GM23248 (cell line): ENCODE measurements at places on chromosomes 5 and 9. TPM values are rescaled to one million over a fixed set of nuclear protein-coding genes. Genes with fewer than 3 reads are reported as not detected.

Gene SOWAHA
- total RNA-seq: not detected in 2 replicates

GRCh38 chr5:107395632-107396350, 274.9 kb downstream of the EFNA5 start:
- no peak for DNase-seq

DNA sequence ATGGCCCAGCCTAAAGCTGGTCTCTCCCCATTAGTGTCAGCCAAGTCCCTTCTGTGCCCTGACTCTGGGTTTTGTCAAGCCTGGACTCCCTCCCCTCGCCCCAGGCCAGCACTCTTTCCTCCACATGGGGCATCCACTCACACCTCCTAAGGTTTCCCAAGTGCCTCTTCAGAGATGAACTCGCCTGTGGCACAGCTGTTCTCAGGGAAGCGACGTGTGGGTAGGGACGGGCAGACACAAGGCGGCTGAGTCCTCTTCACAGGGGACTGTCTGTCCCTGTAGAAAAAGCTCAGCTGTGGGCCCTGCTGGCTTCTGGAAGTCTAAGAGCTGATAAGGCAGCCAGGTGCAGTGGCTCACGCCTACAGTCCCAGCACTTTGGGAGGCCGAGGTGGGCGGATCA, 78.5 kb downstream of the CACNA1B start:
- DNase-seq: no peak

GRCh38 chr5:158313027-158313732, 454.2 kb upstream of the CLINT1 start:
- peak; percentile 43 for DNase-seq

Gene MORN5
- total RNA-seq: not detected in 2 replicates

DNA sequence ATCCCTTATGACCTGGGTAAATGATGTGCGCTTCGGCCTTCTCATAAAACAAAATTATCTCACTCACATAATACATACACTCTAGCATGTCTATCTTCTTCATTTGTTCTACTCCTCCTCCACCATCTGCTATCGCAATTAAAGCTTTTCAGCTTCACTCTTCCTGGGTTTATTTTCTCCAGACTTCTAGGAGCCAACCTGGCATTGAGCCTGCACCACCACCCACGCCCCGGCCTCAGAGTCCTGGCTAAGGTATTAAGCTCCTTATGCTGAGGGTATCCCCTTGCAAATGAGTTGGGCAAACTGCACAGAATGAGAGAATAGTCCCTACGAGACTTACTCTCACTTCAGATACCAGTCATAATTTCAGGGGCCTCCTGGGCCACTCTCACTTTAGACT, 236.1 kb upstream of the CDH12 start:
- DNase-seq: no peak

- no peak for DNase-seq
These were observed 690.4 kb upstream of the MEF2C start for GRCh38 chr5:89573345-89573744.

Gene OTULINL
- 1.3 TPM in 1 of 2 replicates, not detected in the other for total RNA-seq

GRCh38 chr9:137241490-137242268, 592 bp downstream of the TUBB4B start:
- peak; percentile 89 for DNase-seq

DNA sequence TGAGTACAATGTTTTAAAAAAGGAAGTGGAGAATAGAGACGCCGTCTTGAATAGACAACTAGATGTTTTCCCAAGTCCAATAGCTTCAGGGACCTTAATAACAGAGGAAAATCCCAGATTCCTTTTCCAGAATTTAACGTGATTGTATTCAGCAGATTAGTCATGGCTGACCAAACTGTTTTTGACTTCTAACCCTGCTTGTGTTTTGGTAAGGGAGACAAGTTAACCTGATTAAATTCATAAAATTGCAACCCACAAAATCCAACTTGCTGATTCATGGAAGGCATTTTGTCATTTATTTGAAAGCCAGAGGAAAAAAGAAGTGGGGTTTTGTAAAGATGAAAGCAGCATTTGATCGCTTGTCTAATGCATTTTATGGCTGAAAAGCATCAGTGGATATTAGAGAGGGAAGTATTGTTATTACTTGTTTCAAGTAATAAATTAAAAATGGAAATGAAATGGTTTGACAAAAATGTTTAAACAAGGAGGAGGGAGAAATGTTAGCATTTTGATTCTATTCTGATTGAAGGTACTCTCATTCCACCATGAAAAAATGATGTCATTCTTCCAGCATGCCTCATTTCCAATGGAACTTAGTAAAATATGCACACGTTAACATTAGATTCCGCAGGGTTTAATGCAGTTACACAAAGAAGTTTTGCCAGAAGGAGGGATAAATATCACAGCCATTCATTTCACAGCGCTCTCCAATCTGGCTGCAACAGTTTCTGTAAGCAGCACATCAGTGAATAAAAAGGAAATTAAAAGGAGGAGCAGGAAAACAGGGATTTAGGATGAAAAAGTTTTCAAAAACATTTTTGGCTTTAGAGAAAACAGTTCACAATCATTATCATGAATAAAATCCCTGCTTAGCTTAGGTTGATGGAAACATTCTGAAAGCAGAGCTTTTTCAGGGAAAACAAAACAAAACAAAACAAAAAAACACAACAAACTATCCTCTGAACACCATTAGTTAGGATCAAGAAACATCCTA, 314.7 kb downstream of the PRR16 start:
- DNase-seq: peak; percentile 76

Gene OR1Q1
- not detected in 2 replicates for total RNA-seq

DNA sequence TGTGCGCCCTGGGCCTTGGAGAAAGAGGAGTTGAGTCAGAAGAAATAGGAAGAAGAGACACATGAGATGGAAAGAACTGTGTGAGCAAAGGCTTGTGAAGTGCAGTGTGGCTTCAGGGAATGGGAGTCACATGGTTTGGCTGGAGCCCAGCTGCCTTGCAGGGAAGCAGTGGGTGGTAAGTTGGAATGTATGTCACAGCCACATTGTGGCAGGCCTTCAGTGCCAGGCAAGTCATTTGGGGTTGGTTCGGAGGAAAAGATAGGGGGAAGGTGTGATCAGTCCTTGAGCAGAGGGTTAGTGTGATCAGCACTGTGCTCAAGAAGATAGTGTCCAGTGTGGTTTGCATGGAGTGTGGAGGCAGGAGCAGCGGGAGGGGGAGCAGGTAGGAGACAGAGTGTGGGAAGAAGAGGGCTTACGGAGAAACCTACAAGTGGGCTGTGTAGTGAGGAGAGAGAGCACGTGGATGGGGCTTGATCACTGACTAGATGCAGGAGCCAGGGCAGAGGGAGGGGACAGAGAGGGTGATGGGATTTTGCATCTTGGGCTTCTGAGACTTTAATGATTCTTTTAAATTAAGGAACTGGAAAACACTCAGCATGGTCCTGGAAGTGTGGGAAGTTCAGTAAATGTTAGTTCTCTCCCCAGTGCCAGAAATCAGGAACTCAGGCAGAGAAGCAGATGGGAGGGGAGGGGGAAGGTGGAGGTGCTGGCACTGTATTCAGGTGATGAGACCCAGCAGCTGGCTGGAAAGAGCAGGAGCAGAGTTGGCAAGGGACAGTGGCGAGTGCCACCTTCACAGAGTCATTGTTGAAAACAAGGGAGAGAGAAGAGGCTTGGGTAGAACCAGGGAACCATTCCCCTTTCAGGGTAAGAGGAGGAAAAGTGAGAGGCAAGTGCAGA, 46.6 kb downstream of the ARHGAP26 start:
- peak; percentile 79 for DNase-seq

DNA sequence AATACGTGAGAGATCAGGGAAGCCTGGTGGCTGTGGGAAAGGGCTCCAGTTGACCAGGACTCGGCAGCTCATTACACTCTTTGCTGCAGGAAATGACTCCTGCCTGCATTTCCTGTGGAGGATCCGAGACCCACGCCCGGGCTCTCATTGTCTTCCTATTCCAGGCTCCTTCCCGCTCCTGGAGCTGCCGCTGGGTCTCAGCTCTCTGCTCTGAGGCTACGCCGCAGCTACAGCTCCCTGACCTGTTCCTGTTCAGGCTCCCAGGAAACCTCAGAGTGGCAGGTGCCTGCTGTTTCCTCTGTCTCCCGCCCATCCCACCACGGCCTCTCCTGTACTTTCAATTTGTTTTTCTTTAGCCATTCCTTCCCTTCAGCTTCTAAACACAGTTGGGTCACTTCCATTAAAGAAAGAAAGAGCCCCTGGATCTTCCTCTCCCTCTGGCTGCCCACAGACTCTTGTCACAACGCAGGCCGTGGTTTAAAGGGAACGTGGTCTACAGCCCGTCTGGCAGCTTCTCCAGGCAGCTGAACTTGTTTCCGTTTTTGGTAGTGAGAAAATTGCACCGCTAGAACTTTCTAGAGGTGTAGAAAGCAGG, 71.5 kb downstream of the IL6ST start:
- DNase-seq: peak; percentile 61

DNA sequence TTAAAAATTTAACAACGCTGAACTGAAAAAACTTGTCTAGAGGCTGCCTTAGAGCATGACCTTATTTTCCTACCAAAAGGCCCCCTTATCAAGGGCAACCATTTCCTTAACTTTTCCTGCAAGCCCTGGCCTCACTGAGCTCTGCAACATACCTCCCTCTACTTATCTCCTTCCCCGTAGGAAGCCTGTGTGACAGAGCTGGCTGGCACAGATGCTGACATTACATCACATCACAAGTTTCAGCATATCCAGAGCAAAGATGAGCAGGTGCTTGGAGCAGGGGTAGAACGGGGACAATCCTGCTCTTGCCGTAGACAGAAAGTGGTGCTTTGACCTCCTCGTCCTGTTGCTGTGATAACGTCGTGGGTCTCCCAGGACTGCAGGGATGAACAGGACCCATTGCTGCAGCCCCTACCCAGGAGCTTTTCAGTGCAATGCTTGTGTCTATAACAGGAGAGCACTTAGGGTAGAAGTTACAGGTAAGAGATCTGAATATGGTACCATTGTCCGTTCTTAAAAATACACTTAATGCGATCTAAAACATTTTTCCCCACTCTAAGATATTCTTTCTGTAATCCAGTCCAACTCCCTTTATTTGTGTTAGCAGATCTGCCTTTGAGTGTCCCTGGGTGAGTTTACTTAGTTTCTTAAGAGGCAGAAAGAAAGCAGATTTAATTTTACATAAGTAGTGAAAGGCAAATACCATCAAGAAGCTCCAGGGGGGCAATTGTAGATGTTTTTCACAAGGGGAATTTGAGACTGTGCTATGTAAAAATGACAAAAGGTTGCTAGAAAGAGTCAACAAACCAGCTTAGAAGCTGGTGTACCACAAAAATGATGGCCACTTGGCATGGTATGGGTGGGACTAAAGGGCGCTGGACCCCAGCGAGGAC, 101.9 kb upstream of the EFNA5 start:
- DNase-seq: no peak

DNA sequence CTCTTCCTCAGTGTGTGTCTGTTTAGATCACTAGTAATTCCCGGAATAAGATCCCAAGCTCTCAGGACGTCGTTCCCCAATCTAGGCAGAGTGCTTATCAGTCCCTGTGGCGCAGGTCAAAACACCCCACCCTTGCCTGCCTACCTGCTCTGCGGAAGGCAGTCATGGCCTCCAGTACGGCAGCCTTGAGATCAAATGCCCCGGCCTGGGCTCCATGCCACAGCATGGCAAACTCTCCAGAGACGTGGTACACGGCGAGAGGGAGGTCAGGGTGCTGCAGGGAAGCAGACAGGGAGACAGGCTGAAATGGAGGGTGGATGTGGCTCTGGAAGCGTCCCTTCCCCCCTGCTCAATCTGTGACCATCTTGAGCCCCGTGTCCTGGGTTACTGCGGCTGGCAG, 12.0 kb upstream of the HDHD3 start:
- no peak for DNase-seq

Gene FSTL4
- not detected in 2 replicates for total RNA-seq

DNA sequence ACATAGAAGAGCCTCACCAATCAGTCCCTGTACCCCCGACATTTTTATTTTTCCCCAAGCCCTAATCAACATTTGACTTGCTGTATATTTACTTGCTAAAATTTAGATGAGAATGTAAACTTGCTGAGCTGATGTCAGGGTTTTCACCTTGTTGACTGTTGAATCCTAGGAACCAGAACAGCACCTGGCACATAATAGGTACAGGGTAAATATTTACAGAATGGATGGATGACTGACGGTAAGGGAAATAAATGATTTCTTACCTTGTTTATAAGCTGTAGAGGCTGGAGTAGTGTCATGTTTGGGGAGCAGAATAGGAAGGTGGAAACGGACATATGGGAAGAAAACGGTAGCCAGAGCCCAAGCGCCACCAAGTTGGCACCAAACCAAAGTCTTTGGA, 107.0 kb upstream of the NUDT12 start:
- DNase-seq: no peak

- DNase-seq: no peak
These were observed 984.4 kb upstream of the WWC1 start for GRCh38 chr5:167307042-167307441.

- DNase-seq: peak; percentile 83
These were observed 62.3 kb downstream of the RAPGEF1 start for GRCh38 chr9:131677444-131678180.

DNA sequence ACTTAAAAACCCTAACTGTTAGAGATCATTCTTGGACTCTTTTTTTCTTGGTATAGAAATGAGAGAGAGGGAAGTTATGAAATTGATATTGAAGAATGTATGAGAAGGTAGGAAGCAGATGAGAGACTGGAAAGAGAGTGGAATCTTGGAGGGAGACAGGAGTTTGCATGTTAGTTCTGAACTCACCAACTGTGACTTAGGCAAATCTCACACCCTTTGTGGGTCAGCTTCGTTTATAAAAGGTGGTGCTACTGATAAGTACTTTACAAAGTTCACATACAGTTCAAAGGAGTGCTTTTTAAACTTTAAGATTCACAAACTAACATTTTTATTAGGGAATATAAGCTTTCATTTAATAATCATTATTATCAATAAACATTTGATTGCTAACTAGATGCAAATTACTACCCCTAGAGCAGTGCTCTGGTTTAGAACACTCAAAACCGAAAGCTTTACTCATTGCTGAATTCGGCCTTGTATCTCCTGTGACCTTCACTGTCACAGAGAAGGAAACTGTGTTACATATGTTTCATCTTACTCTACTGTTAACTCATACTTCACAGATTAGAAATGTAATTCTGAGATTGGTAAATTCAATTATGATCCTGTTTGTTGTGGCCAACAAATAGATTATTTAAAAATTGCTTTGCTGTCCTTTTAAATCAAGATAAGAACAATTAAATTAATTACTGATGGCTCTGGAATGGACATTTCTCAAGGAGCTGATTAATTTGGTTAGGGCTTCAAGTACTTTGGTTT, 143.2 kb downstream of the RMI1 start:
- DNase-seq: no peak

Gene ZNF618
- 2.3 and 3.9 TPM in 2 replicates for total RNA-seq

GRCh38 chr9:22052376-22052945, 43.4 kb upstream of the CDKN2B start:
- DNase-seq: peak; percentile 88

DNA sequence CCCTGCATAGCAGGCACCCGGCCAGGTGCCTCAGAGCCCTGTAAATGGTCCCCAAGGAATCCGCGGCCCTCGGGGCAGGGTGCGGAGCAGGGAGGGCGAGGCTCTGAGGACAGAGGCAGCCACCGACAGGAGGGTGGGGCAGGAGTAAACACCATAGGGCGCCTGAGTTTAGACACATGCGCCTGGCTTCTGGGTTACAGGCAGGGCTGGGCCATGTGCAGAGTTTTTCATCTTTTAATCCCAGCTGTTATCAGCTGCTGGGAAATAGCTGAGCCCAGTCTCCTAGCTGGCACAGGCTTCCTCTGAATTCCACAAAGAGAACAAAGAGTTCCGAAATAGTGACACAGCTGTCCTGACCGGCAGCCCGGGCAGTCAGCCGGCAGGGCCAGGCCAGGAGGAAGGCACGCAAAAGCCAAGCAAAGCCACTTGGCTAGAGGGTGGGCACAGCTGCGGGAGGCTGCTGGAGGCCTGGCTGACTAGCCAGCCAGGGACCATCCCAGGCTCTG, 98.9 kb upstream of the PHYKPL start:
- DNase-seq: peak; percentile 32

Gene MUSK
- not detected in 2 replicates for total RNA-seq

- peak; percentile 56 for DNase-seq
These were observed 36.1 kb downstream of the CAAP1 start for GRCh38 chr9:26856413-26857032.
